Left ventricle myocardium inferior (tissue), 1 donor: ENCODE measurements at places on chromosomes 6 and 20. TPM values are rescaled to one million over a fixed set of nuclear protein-coding genes. Genes with fewer than 3 reads are reported as not detected.

DNA sequence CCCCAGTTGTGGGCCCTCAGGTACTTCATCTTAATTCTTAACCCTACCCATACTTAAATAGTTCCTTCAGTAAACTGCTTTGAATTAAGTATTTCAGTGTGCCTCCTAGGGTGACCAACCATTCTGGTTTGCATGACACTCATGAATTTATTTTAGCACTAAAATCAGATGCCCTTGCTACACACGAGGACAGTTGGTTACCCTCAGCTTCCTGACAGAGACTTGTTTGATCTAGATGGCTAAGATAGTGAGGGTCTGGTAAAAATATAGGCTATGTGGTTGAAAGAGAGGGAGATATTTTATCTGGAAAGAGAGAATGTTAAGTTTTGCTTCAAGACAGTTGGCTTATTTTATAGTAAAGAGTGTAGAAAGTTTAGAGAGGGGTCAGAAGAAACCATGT is 10.6 kb downstream of the PGK2 start:
- no peak for DNase-seq
- no peaks in the 10 kb centered on the region for H3K36me3 ChIP-seq
- H3K4me1 ChIP-seq, result no peaks in the 10 kb centered on the region

GRCh38 chr6:105793130-105793529 is 293.0 kb upstream of the PRDM1 start:
- H3K27me3 ChIP-seq, result no peaks in the 10 kb centered on the region
- DNase-seq, result no peak
- no peaks in the 10 kb centered on the region for H3K36me3 ChIP-seq
- peaks cover 17% of the 10 kb centered on the region for H3K4me1 ChIP-seq

- peaks cover 9% of the 10 kb centered on the region for H3K4me1 ChIP-seq
- no peaks in the 10 kb centered on the region for H3K27me3 ChIP-seq
- no peaks in the 10 kb centered on the region for H3K36me3 ChIP-seq
- H3K4me3 ChIP-seq, result no peak overlapping the region
Observed at GRCh38 chr20:38346741-38347140, 459 bp downstream of the LBP start.

DNA sequence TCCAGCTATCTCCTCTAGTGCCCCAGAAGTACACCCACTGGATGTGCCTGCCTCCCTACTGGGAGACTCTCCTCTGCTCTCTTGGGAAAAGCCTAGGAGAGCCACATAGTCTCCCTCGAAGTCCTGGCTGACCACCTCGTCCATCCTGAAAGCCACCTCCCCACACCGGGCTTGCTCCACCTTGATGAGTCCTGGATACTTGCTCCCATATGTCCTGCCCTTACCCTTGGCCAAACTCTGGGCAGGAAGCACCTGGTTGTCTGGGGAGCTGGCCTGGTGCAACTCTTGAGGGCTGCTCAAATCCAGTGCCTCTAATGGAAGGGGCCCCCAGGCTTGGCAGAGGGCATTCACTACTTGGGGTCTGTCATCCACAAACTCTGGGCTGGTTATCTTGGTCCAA is 19.3 kb downstream of the KIAA1755 start:
- peaks cover 18% of the 10 kb centered on the region for H3K36me3 ChIP-seq
- H3K27me3 ChIP-seq, result peaks cover 20% of the 10 kb centered on the region
- DNase-seq, result no peak

DNA sequence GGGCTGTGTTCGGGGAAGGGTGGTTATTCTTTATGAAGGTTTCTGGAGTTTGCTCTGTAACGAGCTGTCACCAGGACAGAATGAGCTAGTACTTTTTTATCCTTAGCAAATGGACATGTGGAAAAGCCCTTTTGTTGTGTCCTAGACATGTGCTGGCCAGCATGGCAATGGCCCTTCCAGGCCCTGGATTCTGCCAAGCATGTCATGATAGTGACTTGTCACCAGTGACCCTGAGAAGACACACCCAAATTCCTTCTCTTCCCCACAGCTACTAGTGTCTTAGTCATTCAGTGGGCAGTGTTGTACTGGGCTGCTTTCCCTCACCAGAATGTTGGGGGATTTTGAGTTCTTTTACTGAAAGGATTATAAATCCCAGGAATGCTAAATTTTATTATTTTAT is 74.0 kb upstream of the XRN2 start:
- H3K27ac ChIP-seq, result no peak overlapping the region
- no peak overlapping the region for H3K4me3 ChIP-seq
- peaks cover 70% of the 10 kb centered on the region for H3K36me3 ChIP-seq
- no peaks in the 10 kb centered on the region for H3K4me1 ChIP-seq

The ULBP3 gene
- total RNA-seq, result 0.99 TPM

The MEI4 gene
- total RNA-seq, result 0.52 TPM

The FGD2 gene
- total RNA-seq, result 6.0 TPM

The UBE3D gene
- 2.5 TPM for total RNA-seq
